ENCODE measurements at places on chromosomes 7 and 10.

DNA sequence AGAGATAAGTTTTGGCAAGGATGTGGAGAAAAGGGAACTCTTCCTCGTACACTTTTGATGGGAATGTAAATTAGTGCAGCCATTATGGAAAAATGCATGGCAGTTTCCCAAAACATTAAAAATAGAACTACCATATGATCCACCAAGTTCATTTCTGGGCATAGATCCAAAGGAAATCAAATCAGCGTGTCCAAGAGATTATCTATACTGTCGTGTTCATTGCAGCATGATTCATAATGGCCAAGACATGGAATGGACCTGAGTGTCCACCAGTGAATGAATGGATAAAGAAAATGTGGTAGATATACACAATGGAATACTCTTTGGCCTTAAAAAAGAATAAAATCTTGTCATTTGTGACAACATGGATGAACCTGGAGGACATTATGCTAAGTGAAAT is 70.3 kb upstream of the RSU1 start:
- no peak for DNase-seq

GRCh38 chr7:116591202-116592040 is 66.6 kb downstream of the CAV1 start:
- DNase-seq, result no peak

DNA sequence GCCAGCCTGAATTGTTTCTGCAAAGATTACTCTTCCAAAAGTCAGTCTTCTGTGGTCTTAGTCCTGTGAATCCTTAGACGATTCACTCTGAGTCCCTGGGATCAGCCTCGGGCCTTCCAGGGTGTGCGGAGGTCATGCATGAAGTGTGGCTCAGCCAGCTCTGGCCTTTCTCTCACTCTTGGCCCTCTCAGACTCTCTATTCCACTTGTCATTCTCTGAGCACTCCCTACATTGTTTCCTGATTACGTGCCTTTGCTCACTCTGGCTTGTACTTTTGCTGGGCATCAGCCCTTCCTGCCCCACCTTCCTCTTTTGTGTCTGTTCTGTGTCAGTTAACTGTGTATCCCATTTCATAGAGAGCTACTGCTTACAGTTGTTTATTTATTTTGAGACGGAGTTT is 36.0 kb downstream of the CCNY start:
- no peak for DNase-seq

DNA sequence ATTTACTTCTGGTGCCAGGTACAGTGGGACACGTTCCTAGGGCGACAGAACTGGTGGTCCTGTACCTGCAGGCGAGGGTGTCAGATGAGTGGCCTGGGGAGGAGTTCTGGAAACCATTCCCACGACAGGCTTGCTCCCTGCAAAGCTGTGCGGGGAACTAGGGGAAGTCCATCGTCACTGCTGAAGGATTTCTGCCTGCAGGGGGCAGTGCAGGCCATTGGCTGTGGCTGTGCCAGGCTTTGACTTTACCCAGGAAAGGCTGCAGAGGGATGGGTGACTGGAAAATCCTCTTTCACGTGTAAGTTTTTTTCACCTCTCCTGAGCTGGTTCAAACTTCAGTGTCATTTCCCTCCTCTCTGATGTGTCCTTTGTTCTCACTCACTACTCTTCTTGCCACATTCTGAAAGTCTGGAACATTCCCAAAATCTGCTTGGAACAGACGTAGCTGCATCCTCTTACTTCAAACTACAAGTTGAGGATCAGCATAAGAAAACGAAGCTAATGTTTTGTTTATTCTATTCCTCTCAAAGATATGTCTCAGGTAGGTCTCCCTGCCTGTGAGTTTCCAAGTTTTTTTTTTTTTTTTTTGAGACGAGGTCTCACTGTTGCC is 126.5 kb downstream of the SH2D4B start:
- peak; percentile 50 for DNase-seq

GRCh38 chr10:23408330-23408976 is 30.4 kb upstream of the OTUD1 start:
- no peak for DNase-seq

DNA sequence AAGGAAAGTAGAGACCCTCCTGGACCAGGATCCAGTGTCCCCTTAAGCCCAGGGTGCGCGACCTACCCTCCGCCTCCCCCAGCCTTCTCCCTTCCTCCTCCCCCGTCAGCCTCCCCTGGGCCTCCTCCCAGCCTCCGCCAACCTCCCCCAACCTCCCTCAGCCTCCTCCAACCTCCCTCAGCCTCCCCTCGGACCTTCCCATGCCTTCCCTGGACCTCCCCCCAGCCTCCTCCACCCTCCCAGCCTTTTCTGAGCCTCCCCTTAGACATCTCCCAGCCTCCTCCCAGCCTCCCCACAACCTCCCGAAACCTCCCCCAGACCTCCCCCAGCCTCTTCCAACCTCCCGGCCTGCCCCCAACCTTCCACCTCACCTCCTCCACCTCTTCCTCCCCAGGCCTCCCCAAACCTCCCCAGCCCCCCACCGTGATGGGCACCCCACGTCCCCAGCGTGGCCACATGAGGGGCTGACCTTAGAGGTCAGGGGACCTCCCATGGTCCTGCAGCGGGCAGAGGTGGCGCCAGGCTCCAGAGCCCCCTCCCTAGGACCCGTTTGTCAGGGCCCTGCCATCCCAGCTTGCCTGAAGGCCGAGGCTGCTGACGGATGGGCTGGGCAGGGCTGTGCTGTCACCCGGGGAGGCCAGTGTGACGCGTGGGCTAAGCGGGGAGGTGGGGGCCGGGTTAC is 18.8 kb downstream of the FAM20C start:
- no peak for DNase-seq

DNA sequence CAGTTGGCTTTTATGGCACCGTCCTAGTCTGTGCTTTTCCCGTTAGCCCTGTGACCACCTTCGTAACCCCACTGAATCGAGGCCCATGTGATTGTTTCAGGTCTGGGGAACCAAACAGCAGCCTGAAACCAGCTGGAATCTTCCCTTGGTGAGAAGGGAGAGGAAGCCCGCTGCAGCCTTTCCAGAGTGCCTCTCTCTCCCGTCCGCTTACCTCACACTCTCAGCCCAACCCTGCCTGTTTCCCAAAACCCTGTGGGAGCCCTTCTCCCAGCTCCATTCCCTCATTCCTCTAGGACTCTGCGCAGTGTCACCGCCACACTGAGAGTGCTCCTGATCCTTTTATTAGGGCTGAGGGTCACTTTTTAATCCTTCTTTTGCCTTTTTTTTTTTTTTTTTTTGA is 139.6 kb downstream of the WDR37 start:
- DNase-seq, result no peak

DNA sequence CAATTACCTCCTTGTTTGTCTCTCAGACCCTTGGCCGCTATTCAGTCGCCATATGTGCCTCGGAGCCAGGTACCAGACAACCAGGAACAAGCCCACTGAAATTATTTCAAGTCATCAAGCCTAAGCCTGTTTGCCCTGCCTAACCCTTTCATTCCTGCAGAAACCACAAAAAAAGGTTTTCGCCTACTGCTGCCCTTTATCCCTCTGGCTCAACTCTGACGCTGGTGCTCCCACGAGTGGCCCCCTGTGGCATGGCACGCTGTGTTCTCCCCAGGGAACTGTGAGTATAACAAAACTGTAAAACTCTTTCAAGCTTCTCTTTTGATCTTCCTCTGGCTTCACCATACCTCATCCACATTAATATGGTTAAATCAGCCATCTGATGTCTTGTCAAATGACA is 215.7 kb upstream of the CDC14C start:
- no peak for DNase-seq

Data from stimulated activated CD4-positive, alpha-beta T cell treated with anti-CD3 and anti-CD28 coated beads, Interleukin-1b, Interleukin-23, amount 100 ng/mL, for 48 hours (primary cell).